ENCODE measurements at places on chromosomes 2 and 18. TPM values are rescaled to one million over a fixed set of nuclear protein-coding genes. Genes with fewer than 3 reads are reported as not detected.

The SPC25 gene
- total RNA-seq, result 34.3 TPM

The TOGARAM2 gene
- total RNA-seq, result 4.6 TPM

The GALNT1 gene
- 40.9 TPM for total RNA-seq

The NT5C1B gene
- total RNA-seq, result not detected

The LCLAT1 gene
- 18.7 TPM for total RNA-seq

The ZNF24 gene
- total RNA-seq, result 63.3 TPM

Data from activated naive CD4-positive, alpha-beta T cell treated with anti-CD3 and anti-CD28 coated beads, Interleukin-2, amount 10 ng/mL, durations not matched to agents 5 hours and 36 hours (primary cell).